ENCODE measurements at places on chromosomes 3 and 15.
A peak's percentile ranks its signal among the peaks of the same experiment; 100 is the strongest.

DNA sequence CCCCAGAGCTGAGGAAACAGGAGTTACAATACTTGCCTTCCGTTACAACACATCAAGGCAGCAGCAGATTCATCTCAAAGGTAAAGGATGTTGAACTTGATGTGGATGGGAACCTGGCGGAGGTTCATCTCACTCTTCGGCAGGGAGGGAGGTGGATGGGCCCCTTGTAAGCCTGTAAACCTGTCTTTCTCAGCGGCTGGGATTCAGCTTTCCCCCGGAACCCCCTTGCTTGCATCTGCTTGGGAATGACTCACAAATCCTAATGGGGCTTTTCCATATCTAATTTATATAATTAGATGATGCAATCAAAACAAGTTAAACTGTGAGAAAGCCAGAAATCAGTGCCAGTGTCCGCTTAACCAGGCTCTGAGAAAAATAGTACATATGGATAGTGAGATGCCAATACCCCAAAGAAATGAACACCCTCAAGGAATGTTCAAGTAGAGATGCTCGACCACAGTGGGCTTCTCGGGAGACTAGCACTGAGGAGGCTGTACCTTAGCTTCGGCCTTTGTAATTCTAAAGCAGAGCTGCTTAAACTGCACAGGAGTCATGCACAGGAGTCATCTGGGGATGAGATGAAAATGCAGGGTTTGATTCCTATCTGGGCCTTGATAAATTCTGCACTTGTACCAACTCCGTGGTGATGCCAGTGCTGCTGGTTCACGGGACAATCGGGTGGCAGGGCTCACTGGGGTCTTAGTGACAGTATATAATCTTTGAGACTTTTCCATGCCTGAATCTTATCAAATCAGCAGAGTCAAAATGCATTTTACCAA lies 2.2 kb upstream of the FAM240A start:
- DNase-seq: no peak

DNA sequence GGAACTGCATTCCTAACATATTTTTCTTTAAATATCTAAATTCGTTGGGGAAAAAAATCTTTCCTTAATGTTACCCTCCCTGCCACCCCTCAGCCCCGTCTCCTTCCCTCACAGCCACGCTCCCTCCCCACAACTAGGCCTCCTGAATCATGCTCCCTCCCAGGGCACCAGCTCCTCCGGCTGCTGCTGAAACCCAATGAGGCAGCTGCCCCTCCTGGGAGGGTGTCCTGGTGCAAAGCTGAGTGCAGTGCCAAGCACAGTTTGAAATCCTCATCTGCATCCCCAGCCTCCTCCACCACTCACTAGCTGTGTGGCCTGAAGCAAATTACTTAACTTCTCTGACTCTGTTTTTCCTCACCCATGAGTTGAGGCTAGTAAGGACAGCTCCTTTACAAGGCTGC lies 2.7 kb upstream of the NR2E3 start:
- no peak for DNase-seq

GRCh38 chr3:113405180-113405579 lies 36.1 kb downstream of the CFAP44 start:
- no peak for DNase-seq

- DNase-seq: no peak
These were observed 47.8 kb upstream of the NDN start for GRCh38 chr15:23734862-23735261.

DNA sequence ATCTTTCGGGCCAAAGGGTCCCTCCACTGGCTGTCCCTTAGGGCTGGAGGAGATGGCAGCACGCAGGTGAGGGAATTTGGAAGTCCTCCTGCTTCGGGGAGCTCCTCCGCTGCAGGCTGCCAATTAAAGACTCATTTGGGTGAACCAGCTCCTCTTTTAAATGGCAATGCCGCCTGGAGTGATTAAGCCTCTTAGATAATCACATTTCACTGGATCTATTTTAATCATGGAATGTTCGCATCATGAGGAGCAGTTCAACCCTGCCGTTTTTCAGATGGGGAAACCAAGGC lies 117.9 kb downstream of the LIPC start:
- DNase-seq: no peak

DNA sequence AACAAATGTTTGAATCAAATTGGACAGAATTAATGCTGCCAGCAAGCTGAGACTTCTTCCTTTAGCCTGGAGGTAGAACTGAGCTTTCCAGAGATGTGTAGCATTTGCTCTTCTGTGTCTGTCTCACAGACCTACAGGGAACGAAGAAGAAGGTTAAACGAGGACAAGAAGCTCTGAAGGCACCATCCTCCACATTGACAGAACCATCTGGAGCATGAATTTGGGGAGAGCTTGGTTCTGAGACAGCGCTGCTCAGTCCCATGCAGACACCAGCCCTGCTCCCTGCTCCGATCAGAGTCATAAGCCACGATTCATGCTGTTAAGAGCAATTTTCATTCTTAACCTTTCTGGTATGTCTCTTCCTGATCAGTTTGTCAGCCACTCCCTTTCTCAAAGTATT lies 7.7 kb upstream of the KY start:
- DNase-seq: no peak

DNA sequence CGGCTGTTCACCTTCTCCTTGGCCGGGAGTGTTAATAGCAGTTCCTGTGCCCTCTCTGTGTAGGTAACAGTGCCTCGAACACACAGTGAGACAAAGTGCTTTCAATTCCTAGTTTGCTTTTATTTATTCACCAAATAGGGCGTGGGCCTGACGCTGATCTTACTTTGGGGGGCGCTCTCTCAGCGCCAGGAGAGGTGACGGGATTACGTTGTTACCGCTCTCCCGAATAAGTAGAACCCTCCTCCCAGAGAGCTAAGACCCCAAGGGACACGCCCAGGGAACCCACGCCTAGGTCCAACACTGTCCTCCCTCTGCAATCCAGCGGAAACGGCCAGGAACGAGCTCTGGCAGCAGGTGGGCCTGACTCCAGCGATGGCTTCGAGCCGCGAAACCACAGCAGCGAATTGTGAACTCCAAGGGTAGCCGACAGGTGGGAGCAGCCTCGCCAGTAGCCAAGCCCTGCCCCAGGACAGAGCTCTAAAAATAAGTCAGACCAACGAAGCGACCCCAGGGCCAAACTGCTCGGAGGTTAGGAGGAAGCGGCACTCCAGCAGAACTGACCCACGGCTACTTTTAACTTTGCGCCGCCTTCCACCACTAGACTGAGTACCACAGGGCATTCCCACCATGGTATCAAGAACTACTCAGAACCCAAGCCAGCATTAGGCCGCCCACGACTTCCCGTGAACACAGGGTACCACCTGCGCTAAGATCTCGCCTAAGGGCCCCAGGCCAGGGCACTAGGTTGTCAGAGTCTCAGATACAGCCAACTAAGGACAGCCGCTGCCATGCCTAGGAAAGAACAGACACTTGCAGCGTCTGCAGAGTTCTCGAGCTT lies 1.6 kb upstream of the SIN3A start:
- DNase-seq: peak; percentile 29

- DNase-seq: no peak
These were observed 228.7 kb upstream of the CGNL1 start for GRCh38 chr15:57147621-57148020.

DNA sequence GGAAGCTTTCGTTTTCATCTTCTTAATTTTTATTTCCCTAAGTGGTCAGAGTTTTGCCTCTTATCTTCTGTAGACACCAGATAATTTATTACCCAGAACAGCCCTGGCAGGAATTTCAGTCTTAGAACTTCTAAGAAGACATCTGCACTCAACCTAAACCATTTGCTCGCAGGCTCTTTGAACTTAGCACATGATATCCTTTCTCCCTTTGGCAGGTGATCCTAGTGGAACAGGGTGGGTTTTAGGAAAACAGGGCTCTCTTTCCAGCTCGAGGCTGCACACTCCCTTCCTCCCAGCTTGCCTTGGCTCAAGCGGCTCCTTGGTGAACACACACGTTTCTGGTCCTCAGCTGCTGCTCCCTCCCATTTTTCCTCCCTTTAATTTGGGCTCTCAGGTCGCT lies 116.5 kb downstream of the THSD4 start:
- DNase-seq: no peak

GRCh38 chr15:65258375-65259262 lies 28.1 kb downstream of the PARP16 start:
- no peak for DNase-seq

DNA sequence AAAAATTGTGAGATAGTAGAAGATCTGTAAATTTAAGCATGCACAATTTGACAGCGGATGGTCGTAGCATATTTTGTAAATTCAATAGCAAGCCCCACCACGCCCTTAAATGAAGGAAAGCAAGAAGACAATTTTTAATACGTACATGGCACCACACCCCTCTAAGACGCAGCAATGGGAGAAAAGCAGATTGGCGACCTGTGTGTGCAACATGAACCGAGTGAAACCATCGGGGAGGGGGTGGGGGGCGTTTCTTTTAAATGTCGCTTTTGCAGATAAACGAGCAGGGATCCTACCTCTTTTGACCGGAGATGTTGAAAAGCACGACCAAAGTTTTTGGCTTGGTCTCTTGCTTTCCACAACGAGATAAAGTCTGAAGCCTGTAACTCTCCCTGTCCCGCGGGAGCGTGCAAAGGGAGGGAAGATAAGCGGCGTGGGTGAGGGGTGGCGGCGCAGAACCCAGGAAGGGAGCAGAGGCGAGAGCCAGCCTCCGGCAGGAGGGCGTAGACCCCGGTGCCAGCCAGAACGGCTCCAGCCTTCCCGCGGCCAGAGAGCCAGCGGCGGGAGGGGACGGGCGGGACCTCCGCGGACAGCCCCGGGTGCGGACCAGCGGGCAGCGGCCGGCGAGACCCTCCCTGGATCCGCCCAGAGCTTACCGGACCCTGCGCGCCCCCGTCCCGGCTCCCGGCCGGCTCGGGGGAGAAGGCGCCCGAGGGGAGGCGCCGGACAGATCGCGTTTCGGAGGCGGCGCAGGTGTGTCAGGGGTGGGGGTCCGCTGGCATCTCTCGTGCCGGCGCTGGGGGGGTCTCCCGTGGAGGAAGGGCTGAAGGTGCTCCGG lies at the start of gene CHL1:
CHL1 (plus strand) TSS at position 453 of the 838 bp plus-strand sequence. CDS start 123,014 bp downstream, outside the sequence.
- no peak for DNase-seq

DNA sequence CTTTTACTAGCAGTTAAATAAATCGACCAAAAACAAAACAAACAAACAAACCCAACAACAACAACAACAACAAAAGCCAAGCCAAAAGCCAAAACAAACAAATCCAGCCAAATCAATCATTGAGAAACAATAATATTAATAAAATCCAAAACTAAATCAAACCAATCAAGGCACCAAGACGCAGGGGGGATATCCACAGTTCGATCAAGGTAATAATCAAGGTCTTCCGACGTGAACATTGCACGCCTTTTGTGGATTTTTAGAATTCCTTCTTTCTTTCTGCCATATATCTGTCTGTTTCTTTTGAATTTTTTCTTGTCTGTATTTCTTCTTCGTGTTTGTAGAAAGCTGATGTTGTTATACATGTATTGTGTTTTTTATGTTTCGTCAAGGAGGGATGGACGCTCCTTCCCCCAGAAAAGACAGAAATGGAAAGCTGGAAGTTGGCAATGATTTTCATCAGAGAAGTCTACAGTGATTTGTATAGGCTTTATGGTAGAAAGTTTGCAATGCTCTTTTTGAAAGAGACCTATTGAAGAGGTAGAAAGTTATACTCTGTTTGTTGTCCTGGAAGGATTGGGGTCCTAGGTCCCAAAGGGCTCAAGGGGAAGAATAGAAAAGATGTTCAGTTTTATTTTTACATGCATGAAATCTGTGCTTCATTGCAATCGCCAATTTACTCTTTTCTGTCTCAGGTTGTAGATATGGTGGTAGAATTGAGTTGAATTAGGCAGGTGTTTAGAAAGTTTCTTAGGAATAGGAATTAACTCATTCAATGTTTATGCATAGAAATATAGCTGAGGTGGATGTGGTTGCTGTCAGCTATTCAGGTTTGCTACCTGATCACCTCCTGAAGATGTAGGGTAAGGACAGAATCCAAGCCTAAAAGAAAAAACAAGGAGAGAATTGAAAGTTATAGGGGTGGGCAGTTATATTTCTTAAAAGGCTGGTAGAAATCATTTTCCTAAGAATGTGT lies 1.2 kb downstream of the ARPP21 start:
- DNase-seq: no peak

DNA sequence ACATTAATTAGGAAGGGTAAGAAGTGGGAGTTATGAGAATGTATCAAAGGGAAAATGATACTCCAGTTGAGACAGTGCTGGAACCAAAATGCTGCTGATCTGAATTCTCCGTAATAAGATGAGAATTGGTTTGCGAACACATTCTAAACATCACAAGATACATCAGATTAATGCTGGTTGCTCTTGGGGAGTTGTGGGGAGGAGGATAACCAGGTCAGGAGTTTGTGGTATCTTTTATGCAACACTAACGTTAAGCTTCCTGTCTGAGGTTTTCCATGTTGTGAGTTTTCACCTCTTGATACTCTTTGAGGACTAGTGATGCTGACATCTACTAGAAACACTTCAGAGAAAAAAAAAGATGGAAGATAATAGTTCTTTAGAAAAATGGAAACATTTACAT lies 47.2 kb downstream of the PPARG start:
- no peak for DNase-seq

DNA sequence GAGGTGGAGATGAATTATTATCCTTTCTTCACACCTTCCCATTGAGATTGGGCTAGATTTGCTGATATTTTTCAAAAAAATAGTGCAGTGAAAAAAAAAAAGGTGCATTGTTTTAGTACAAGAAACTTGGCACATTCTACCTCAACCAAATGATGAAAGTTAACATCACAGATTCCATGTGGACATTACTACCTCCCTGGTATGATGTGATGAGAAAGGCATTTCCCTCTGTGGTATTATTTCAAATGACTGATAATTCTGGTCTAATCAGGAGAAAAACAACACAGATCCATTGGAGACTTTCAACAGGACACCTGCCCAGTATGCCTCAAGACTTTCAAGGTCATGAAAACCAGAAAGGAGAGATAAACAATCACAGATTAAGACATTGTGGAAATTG lies 313.4 kb downstream of the BCHE start:
- no peak for DNase-seq

- no peak for DNase-seq
These were observed 12.7 kb upstream of the MINDY4B start for GRCh38 chr3:150917951-150918350.

GRCh38 chr3:18657858-18658820 lies 233.0 kb upstream of the SATB1 start:
- no peak for DNase-seq

DNA sequence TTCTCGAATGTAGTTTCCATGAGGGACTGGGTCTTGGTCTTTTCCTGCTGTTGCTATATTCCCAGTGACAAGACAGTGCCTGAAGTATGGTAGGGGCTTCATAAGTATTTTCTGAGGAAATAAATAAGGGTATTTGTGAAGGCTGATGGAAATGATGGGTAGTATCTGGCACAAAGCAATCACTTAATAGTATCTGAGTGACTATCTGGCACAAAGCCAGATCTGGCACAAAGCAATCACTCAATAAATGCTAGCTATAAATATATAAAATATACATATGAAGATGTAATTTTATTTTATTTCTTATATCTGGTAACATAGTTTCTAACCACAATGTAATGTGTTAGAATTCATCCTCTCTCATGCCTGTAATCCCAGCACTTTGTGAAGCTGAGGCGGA lies 20.7 kb upstream of the PROK2 start:
- no peak for DNase-seq

DNA sequence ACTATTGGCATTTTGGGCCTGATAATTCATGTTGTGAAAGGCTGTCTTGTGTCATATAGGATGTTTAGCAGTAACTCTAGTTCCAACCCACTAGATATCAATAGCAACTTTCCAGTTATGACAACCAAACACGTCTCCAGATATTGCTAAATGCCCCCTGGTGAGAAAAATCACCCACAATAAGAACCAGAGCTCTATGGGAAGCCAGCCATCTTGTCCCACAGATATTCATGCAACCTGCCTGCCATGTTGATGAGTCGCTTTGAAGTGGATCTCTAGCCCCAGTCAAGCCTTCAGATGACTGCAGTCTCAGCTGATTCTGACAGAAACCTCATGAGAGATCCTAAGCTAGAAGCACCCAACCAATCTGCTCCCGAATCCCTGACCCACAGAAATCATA lies 5.6 kb upstream of the TNIK start:
- no peak for DNase-seq

Data from stimulated activated CD8-positive, alpha-beta memory T cell treated with anti-CD3 and anti-CD28 coated beads, Interleukin-7, amount 100 ng/mL, for 1 hour (primary cell).